ENCODE measurements at places on chromosomes 4 and X.

GRCh38 chr4:23978002-23978401 is 88.2 kb upstream of the PPARGC1A start:
- no peak for DNase-seq

- DNase-seq, result no peak
These were observed 76.2 kb downstream of the SEL1L3 start for GRCh38 chr4:25786497-25787065.

- DNase-seq, result no peak
These were observed 159.4 kb downstream of the MGST2 start for GRCh38 chr4:139824882-139825522.

DNA sequence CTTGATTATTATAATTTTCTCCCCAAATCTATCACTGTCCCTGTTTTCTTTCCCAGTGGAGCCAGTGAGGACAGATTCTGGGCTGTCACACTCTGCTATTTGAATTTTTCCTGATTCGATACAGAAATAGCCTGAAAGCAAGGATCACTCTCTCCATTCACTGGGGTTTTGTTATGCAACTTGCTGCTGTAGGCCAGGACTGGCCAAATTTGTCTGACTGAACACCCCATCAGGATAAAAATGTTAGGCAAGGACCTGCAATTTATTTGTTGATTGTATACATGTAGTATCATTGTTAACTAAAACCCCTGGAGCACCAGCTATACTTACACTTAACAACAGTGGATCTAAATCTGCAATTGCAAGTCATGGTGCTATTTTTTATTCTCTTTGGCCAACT is 68.7 kb downstream of the AASDH start:
- DNase-seq, result no peak

DNA sequence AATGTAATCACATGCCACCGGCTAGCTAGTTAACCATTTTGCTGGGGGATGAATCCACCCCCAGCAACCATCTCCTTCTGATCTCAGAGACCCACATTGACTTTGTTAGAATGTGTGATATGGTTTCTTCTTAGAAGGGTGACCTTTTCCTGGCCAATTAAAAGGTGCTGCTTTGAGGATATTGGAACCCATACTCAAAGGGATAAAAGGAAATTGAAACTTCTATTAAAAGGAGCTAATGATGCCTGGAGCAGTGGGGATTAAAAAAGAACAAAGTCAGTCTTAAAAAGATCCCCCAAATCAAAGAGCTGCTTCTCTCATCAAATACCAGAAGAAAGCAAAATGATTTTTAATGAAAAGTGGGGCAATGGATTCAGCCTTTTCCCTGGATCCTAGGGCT is 214.1 kb downstream of the SHROOM3 start:
- DNase-seq, result no peak

All from NCI-H446 (cell line).